IMR-90 (cell line): ENCODE measurements at places on chromosomes 5 and 9. TPM values are rescaled to one million over a fixed set of nuclear protein-coding genes. Genes with fewer than 3 reads are reported as not detected.

- DNase-seq = peak; percentile 84
Measured at GRCh38 chr5:140246378-140247122, 56.4 kb downstream of the PFDN1 start.

Gene CNTNAP3B
- total RNA-seq = 1.4 and 2.2 TPM in 2 replicates

Gene PCAT7
- total RNA-seq = not detected in 2 replicates

Gene GKAP1
- total RNA-seq = 0.18 and 1.7 TPM in 2 replicates

Gene IFNK
- not detected in 2 replicates for total RNA-seq

DNA sequence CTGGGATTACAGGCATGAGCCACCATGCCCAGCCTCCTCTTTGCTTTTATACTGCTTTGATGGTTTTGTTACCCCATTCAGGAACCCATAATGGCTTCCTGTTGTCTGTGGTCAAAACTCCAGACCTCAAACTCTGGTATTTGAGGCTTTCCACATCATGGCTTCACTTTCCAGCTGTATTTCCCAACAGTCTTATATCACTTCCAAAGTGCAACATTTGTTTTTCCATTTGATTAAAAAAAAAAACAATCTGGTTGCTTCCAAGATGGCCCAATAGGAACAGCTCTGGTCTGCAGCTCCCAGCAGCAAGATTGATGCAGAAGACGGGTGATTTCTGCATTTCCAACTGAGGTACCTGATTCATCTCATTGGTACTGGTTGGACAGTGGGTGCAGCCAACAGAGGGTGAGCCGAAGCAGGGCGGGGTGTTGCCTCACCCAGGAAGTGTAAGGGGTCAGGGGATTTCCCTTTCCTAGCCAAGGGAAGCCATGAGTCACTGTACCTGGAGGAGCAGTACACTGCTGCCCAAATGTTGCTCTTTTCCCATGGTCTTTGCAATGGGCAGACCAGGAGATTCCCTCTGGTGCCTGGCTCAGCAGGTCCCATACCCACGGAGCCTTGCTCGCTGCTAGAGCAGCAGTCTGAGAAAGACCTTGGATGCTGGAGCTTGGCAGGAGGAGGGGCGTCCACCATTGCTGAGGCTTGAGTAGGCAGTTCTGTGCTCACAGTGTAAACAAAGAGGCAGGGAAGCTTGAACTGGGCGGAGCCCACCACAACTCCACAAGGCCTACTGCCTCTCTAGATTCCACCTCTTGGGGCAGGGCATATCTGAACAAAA, 458.4 kb downstream of the KDM4C start:
- DNase-seq = peak; percentile 7

Gene AIF1L
- total RNA-seq = 0.18 and 0.28 TPM in 2 replicates

GRCh38 chr9:94779693-94780290, 53.3 kb downstream of the AOPEP start:
- DNase-seq = no peak

- DNase-seq = no peak
Measured at GRCh38 chr5:95317085-95317484, 32.2 kb upstream of the MCTP1 start.

- peak; percentile 19 for DNase-seq
Measured at GRCh38 chr5:40909264-40909663, at the start of gene C7. Gene C7 (plus strand): TSS chr5:40909497. CDS start chr5:40909611, 114 bp downstream.

Gene KCTD16
- 1.1 and 1.4 TPM in 2 replicates for total RNA-seq

GRCh38 chr9:73270967-73271721, 119.5 kb downstream of the ANXA1 start:
- peak; percentile 77 for DNase-seq

Gene LHX3
- total RNA-seq = not detected in 2 replicates

Gene TMEM38B
- total RNA-seq = 11.5 and 12.5 TPM in 2 replicates

DNA sequence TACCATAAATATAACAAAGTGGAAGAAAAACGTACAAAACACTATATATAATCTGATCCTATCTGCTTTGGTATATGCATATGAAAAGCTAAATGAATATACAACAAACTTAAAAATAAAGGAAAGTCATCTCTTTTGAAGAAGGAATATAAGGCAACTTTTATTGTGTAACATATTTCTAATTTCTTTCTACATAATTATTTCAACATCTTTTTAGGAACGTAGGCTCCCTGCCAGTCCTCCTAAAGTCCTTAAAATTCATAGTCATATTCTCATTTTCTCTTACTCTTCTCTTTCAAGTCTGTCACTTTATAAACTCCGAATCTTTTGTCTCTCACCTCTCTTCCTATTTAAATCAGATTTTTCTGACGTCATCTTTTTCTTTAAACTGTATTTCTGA, 9.6 kb downstream of the DEPDC1B start:
- no peak for DNase-seq

- no peak for DNase-seq
Measured at GRCh38 chr9:133005957-133006356, 24.8 kb upstream of the GTF3C5 start.

GRCh38 chr9:135218331-135219225, 131.1 kb downstream of the OLFM1 start:
- no peak for DNase-seq

DNA sequence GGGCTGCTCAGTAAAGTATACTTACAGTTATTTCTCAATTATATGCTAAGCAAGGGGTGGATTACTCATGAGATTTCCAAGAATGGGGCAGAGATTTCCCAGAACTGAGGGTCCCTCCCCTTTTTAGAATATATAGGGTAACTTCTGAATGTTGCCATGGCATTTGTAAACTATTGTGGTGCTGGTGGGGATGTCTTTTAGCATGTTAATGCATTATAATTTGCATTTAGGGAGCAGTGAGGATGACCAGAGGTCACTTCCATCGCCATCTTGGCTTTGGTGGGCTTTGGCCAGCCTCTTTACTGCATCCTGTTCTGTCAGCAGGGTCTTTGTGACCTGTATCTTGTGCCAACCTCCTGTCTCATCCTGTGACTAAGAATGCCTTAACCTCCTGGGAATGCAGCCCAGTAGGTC, 35.5 kb downstream of the TTC1 start:
- no peak for DNase-seq
